CD4-positive, CD25-positive, alpha-beta regulatory T cell (primary cell): ENCODE measurements at places on chromosomes 7 and 10. TPM values are rescaled to one million over a fixed set of nuclear protein-coding genes. Genes with fewer than 3 reads are reported as not detected.

The SEMA3A gene
- total RNA-seq, result not detected

DNA sequence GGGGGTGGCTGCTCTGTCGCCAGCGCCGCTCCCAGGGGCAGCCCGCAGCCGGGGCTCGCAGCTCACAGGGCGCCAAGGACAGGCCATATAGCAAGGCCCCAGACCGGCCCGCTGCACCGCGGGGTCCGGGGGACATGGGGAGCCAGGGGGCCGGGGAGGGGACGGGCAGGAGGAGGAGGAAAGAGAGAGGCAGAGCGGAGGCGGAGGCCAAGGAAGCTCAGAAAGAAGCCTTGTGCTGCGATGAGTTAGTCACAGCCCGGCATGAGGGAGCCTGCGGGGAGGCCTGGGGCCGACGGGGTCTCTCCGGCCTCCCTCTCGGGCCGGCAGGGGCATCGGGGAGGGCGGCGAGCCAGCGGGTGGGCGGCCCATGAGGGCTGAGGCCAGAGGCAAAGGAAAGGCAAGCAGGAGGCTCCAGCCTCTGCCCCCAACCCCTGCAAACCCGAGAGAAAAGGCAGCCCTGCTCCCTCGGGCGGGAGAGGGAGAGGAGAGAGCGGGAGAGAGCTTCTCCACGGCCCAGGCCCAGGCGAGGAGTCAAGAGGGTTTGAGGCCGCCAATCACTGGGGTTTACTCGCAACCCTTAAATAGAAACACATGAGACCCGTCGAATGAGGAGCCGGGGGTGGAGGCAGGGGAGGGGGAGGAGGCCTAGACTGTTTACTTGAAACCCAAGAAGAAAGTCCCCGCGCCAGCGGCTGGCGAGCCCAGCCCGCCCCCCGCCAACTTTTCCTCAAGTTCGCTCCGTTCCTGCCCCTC lies 167.9 kb downstream of the NEURL1 start:
- DNase-seq, result peak; percentile 74
- H3K4me1 ChIP-seq, result peaks cover 24% of the 10 kb centered on the region
- peak overlapping the region; percentile 81 for H3K27ac ChIP-seq
- peaks cover 13% of the 10 kb centered on the region for H3K36me3 ChIP-seq

DNA sequence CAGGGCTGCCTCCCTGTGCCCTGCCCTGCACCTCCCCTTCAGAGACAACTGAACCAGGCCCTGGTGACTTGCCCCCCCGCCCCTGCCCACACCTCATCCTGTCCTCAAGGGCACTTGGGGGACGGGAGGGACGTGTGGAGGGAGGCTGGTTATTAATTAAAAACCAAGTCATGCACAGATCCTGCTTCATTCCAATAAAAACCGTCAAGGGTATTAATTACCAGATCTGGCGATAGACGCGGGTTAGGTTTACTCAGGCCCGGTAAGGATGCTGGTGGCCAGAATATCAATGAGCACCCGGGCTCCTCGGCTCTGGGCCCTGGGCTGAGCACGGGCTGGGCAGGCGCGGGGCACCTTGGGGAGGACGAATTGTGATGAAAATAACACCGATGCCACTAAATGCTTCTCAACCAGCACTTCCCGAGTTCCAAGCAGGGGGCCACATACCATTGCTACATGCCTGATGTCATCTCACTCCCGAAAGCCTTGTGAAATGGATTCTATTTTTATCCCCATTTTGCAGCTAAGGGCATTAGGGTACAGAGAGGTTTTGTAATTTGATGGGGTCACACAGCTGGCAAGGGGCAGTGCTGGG lies 24.5 kb upstream of the GTF2IRD1 start:
- no peaks in the 10 kb centered on the region for H3K4me1 ChIP-seq
- DNase-seq, result no peak
- H3K4me3 ChIP-seq, result no peak overlapping the region
- no peak overlapping the region for H3K27ac ChIP-seq
- no peaks in the 10 kb centered on the region for H3K36me3 ChIP-seq

- no peaks in the 10 kb centered on the region for H3K27me3 ChIP-seq
- DNase-seq, result no peak
- no peaks in the 10 kb centered on the region for H3K4me1 ChIP-seq
- H3K27ac ChIP-seq, result no peak overlapping the region
- no peaks in the 10 kb centered on the region for H3K36me3 ChIP-seq
These were observed 39.7 kb upstream of the HPS1 start for GRCh38 chr10:98486421-98486820.

GRCh38 chr7:102098986-102099385 lies 187.7 kb upstream of the SH2B2 start:
- DNase-seq, result no peak
- no peaks in the 10 kb centered on the region for H3K27me3 ChIP-seq
- H3K4me3 ChIP-seq, result no peak overlapping the region
- peaks cover 9% of the 10 kb centered on the region for H3K36me3 ChIP-seq
- no peaks in the 10 kb centered on the region for H3K4me1 ChIP-seq

DNA sequence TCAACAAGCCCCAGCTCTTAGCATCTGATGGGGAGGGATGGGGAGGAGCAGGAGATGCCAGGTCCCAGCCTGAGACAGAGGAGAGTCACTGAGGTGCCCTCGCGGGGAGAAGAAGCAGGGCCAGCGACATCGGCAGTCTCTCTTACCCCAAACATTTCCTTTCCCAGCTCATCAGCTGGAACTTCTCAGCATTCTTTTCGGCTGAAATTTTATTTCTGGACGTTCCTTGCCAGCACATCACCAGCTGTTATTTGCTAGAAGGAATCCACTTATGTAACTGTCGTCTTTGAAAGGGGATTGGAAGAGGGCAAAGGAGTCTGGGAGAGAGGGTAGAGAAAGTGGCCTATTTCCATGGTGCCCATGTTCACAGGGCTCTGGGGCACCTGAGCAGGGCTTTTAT lies 101.0 kb upstream of the SHH start:
- H3K4me1 ChIP-seq, result no peaks in the 10 kb centered on the region
- H3K27ac ChIP-seq, result no peak overlapping the region
- H3K36me3 ChIP-seq, result no peaks in the 10 kb centered on the region

The ACTA2 gene
- total RNA-seq, result 26.2 TPM

The FAM25C gene
- not detected for total RNA-seq

DNA sequence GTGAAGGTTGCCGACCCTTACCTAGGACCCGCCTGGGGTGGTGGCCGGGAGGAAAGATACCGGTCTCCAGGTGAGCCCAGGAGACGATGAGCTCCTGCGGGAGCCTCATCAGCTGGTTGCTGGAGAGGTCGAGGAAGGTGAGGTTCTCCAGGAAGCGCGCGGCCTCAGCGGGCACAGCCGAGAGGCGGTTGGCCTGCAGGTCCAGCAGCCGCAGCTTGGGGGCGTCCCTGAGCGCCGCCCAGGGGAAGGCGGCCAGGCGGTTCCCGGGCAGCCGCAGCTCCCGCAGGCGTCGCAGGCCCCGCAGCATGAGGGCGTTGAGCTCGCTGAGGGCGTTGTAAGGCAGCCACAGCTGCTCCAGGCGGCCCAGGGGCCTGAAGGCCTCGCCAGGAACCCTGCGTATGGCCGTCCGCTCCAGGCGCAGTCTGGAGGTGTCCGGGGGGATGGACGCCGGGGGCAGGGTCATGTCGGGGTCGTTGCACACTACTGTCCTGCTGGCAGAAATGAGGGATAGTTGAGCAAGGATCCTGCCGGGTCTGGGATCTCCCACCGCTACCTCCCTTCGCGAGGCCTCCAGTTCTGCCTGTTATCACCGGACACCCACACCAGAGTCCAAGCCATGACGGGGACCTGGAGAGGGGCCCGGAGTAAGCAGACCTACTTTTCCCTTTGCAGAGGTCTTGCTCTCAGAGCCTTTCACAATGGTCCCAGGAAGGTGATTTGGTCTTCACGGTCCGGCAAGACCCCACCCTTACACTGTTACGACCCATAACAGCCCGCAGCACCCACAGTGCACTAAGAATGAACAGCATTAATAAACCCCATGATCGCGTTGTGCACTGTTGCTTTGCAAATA lies 3.9 kb downstream of the LRIT1 start:
- no peaks in the 10 kb centered on the region for H3K4me1 ChIP-seq
- no peak overlapping the region for H3K27ac ChIP-seq
- no peak overlapping the region for H3K4me3 ChIP-seq
- no peaks in the 10 kb centered on the region for H3K36me3 ChIP-seq
- H3K27me3 ChIP-seq, result peaks cover 2% of the 10 kb centered on the region
